ELR (cell line): ENCODE measurements at places on chromosomes 1 and 21.

GRCh38 chr21:32547018-32547417, 38.3 kb downstream of the TCP10L start:
- DNase-seq, result no peak

DNA sequence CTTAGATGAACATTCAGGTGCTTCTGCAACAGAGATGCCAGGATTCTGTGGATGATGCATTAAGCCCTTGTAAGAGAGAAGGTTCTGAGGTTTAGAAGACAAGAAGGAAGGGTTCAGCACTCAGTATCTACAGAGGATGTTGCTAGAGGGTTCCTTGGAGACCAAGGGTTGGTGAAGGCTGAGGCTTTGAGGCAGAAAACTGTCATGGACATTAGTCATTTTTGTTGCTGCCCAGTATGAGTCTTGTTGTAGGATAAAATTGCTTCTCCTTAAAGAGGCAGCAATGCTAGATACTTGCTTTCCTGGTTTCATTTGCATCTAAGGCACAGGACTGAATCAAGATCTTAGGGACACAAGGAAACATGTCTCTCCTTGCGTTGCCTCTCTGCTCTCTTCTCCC, 319.4 kb upstream of the NFIA start:
- DNase-seq, result no peak

GRCh38 chr1:22805672-22806038, 95.0 kb downstream of the EPHB2 start:
- DNase-seq, result no peak

- no peak for DNase-seq
These were observed 1.5 kb upstream of the ETV3L start for GRCh38 chr1:157101149-157101548.

DNA sequence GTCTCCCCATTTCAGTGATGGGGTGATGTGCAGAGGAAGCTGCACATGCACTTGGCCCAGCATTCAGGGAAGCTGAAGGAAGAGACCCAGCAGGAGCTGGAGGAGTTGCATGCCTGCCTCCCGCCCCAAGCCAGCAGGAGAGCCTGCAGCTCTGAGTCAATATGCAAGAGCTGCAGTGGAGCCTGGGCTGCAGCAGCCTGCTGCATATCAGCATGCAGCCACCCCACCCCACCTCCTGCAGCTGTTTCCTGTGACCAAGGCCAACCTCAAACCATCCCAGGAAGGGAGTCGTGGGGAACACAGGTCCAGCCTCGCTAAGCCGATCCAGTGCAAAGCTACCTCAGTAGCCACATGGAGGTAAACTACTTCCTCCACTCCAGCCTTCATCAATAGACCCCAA, 18.9 kb downstream of the AGT start:
- DNase-seq, result no peak

GRCh38 chr1:226063224-226063976, 884 bp downstream of the H3-3A start:
- peak; percentile 65 for DNase-seq

DNA sequence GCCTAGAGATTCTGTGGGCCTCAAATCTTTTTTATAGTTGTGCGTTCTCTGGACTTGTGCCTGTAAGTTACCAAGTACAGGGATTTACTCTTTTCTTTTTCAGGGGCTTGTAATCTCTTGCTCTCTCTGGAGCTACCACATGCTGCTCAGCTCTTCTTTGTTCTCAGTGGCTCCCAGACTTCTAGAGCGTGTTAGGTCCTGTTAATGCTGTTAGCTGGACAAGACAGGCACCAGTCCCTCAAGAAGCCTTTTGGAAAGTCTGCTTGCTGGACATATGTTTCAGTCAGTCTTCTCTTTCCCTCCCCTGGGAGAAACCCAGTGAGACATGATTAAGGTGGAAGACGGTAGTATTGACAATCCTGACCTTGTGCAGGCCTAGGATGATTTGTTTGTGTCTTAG, 29.4 kb downstream of the KCNK2 start:
- no peak for DNase-seq

GRCh38 chr1:161215076-161215475, at the start of gene FCER1G:
Gene FCER1G, plus strand, starts transcription at chr1:161215295. Its CDS starts 27 bp downstream, at chr1:161215322.
- DNase-seq, result no peak

DNA sequence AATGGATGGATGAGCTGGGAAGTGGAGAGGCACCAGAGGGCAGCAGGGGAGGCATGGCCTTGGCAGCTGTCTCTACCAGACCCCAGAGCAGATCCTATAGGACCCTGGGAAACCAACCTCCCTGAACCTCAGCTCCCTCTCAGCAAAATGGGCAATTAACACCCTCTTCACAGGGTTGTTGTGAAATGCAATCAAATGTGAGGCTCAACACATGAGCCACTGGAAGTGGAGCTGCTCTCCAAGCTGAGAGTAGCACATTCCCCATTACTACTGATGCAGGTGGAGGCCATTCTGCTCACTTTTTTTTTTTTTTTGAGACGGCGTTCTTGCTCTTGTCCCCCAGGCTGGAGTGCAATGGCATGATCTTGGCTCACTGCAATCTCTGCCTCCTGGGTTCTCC, 6.5 kb upstream of the SYNC start:
- DNase-seq, result no peak
